T-cell (primary cell): ENCODE measurements at places on chromosomes 11 and 22. TPM values are rescaled to one million over a fixed set of nuclear protein-coding genes. Genes with fewer than 3 reads are reported as not detected.

- H3K27me3 ChIP-seq: no peaks in the 10 kb centered on the region
- H3K27ac ChIP-seq: no peak overlapping the region
- H3K4me3 ChIP-seq: no peak overlapping the region
- H3K36me3 ChIP-seq: no peaks in the 10 kb centered on the region
Measured at GRCh38 chr11:121894581-121894980, 221.4 kb downstream of the BLID start.

The DTX4 gene
- 1.5 TPM for total RNA-seq

The PLAAT5 gene
- 0.16 TPM for total RNA-seq

DNA sequence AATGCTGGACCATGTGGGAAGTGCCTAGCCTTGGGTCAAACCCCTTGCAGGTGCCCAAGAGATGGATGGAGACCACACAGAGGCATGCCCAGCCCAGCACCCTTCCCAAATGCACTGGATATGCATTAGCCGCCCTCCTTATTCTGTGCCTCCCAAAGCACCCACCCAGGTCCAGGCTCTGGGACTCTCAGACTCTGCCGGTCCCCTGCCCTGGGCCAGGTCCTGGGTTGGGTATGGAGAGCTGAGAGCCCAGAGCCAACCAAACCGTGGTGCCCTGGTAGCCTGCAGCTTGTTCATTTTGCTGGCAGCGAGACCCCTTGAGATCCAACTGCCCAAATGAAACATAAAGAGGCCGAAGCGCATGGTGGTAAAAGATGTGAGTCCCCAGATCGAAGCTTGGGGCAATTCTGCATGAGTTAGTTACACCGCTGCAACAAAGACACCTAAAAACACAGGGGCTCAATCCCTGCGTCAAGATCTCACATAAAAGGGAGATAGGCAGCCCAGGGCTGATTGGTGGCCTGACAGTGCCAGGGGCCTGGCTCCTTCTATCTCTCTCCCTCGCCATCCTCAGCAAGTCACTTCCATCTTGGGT lies 61.5 kb downstream of the MYEOV start:
- H3K27me3 ChIP-seq: peaks cover 30% of the 10 kb centered on the region
- H3K4me3 ChIP-seq: no peak overlapping the region
- H3K27ac ChIP-seq: no peak overlapping the region
- no peaks in the 10 kb centered on the region for H3K36me3 ChIP-seq
- DNase-seq: no peak
- no peaks in the 10 kb centered on the region for H3K4me1 ChIP-seq

GRCh38 chr22:48923996-48924395 lies 903.7 kb downstream of the BRD1 start:
- DNase-seq: no peak
- no peak overlapping the region for H3K4me3 ChIP-seq
- H3K27ac ChIP-seq: no peak overlapping the region
- no peaks in the 10 kb centered on the region for H3K36me3 ChIP-seq
- no peaks in the 10 kb centered on the region for H3K4me1 ChIP-seq

DNA sequence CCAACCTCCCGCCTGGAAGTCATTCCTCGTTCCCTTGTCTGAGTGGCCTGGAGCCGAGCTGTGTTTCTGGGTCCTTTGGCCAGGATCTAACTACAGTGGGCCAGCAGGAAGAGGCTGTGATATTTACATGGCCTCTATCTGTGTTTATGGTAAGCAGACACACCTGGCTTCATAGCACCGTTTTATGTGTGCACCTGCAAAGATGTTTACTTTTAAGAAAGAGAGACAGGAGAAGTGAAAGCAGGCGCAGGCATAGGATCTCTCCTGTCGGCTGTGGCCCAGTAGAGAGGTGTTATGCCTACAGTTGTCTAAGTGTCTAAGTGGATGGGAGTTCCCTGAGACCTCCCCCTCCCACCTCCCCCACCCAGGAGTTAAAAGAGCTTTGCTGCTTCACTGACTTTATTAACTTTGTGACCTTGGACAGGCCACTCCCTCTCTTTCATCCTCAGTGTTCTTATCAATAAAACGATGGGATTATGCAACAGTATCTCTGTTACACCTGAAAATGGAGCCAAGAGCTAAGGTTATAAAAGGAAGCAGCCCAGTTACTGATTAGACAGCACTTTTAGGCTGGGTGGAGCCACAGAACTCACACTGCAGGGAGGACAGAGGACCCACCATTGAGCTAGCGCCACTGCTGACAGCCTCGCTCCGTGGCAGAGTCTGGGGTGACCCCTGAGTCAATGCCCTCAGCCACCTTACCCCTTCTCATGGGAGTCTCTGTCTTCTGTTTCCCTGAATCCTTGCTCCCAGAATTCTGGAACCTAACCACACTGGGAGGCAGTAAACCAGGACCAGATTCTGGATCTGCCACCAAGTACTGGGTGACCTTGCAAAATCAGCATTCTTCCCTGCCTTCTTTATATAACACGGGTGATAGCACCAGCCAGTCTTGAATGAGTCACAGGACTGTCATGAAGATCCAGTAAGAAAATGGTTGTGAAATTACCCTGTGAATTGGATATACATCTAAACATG lies 22.0 kb downstream of the ST14 start:
- H3K4me1 ChIP-seq: no peaks in the 10 kb centered on the region
- no peak for DNase-seq
- H3K36me3 ChIP-seq: no peaks in the 10 kb centered on the region

DNA sequence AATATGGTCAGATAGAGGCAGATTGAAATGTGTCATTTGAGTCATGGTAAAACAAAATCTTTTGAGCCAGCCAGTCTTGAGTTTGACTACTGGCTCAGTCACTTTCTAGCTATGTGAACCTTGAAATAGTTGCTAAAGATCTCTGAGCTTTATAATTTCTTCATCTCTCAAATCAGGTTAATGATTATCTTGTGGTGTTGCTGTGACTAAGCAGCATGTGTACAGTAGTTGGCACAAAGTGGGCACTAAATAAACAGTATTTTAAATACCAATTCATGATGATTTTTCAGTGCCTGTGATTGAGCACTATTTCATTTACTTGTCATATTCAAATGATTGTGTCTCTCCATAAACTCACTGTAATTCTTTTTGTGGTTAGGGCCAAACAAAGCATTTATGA lies 70.8 kb downstream of the RAB38 start:
- no peaks in the 10 kb centered on the region for H3K4me1 ChIP-seq
- H3K27me3 ChIP-seq: no peaks in the 10 kb centered on the region
- H3K4me3 ChIP-seq: no peak overlapping the region
- no peak overlapping the region for H3K27ac ChIP-seq

DNA sequence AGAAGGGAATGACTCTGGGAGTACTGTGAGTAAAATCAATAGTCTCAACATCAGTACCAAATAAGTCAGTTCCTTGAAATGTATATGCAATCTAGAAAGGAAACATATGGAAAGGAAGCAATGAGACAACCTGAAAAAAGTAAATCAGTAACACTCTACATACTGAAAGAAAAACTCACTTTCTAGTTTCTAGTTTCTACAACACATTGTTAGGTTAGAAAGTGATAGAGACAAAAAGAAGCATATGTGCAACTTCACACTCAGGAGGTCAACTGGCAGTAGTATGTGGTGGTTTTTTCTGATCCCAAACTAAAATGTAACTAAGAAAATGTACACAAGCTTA lies 156.5 kb upstream of the SOX6 start:
- no peaks in the 10 kb centered on the region for H3K36me3 ChIP-seq
- H3K27ac ChIP-seq: no peak overlapping the region
- no peaks in the 10 kb centered on the region for H3K4me1 ChIP-seq
- no peak overlapping the region for H3K4me3 ChIP-seq
- H3K27me3 ChIP-seq: no peaks in the 10 kb centered on the region
